ENCODE measurements at places on chromosomes 16 and 17.
A peak's percentile ranks its signal among the peaks of the same experiment; 100 is the strongest.

GRCh38 chr16:48405907-48406306 lies 20.7 kb upstream of the SIAH1 start:
- DNase-seq: no peak

DNA sequence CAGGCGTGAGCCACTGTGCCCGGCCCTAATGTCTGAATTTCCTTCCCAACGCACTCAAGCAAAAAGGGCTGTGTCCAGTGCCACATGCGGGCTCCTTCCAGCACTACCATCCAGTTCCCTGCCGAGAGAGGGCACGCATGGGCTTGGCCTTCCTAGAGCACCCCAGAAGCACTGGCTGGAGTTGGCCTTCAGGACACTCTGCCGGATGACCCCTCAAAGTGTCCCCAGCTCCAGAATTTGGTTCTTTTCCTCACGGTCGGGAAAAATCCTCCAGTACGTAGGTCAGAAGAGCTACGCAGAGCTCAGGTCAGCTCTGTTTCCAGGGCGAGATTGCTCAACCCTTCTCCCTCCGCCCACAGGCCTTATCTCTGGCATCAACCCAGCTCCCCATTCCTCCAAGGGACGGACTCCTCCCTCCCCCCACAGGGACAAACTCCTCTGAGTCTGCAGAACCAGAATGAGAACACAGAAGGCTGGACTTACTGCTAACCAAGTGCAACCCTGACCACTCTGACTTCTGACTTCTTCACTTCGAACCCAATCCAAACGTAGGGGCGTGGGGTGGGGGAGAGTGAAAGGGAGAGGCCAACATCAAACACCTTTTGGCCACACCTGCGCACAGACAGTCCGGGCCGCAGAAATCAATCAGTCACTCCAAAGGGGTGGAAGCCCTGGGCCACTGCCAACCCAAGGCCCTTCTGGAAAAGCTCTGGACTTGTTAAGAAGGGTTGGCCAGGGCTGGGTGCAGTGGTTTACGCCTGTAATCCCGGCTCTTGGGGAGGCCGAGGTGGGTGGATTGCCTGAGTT lies 3.6 kb downstream of the CDC42EP4 start:
- DNase-seq: no peak

GRCh38 chr17:34503528-34504195 lies 75.7 kb upstream of the TMEM132E start:
- DNase-seq: no peak

DNA sequence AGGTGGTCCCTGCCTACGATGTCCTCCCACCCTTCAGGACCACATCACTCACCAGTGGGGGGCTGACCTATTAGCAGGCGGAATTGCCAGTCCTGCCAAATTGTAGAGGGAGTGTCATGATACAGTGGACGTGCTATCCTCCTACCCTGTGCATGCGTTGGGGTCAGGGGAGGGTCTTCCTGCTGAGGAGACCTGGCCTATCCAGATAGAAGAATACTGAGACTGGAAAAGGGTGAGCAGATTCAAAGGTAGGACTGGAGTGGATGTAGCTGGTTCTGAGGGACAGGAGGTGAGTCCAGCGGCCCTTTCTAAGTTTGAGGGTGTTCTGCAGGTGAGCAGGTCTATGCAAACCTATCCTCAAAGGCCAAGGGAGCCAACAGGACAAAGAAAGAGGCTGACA lies 8.0 kb downstream of the PRSS41 start:
- DNase-seq: no peak

- no peak for DNase-seq
Observed at GRCh38 chr16:1089439-1089821, 6.6 kb downstream of the C1QTNF8 start.

DNA sequence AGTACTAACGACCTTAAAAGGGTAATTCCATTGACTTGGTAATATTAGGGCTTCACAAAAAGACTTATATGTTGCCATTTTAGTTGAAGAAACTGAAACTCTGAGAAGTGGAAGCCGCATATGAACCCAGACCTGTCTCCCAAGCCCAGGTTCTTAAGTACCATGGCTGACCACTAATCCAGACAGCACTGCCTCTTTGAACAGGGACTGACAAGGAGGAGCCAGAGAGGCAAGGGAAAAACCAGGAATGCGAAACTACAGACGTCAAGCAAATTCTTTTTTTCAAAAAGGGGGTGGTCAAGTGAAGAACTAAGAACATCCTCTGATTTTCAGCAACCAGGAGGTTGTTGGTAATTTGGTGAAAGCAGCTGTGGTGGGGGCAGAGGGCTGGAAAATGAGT lies 15.2 kb downstream of the CYB5D1 start:
- no peak for DNase-seq

- no peak for DNase-seq
Observed at GRCh38 chr17:80696456-80696855, 151.8 kb downstream of the RPTOR start.

GRCh38 chr17:10368561-10368960 lies 4.2 kb downstream of the MYH13 start:
- DNase-seq: no peak

GRCh38 chr17:7035591-7036368 lies at the start of gene SLC16A13:
Gene SLC16A13 (plus strand): TSS chr17:7036015. CDS start chr17:7036383, 368 bp downstream.
- DNase-seq: peak; percentile 85

- DNase-seq: no peak
Observed at GRCh38 chr17:9750524-9750923, 40.9 kb downstream of the DHRS7C start.

GRCh38 chr17:37662353-37662752 lies 19.1 kb upstream of the DDX52 start:
- DNase-seq: no peak

All from stimulated activated CD8-positive, alpha-beta memory T cell treated with anti-CD3 and anti-CD28 coated beads, Interleukin-15, amount 100 ng/mL, for 24 hours (primary cell).